Tracheal epithelial cell (primary cell): ENCODE measurements at places on chromosomes 3 and 15. TPM values are rescaled to one million over a fixed set of nuclear protein-coding genes. Genes with fewer than 3 reads are reported as not detected.

UROC1 gene
- total RNA-seq = not detected in 2 replicates

PIGZ gene
- 1.7 and 2.6 TPM in 2 replicates for total RNA-seq

IGSF10 gene
- total RNA-seq = under 0.01 TPM in 1 of 2 replicates, not detected in the other

SYNPR gene
- total RNA-seq = not detected in 2 replicates

CALML4 gene
- 3.1 and 6.4 TPM in 2 replicates for total RNA-seq

MESP2 gene
- total RNA-seq = 0.48 and 1.3 TPM in 2 replicates
